Osteoblast (primary cell): ENCODE measurements at places on chromosomes 4 and X.

GRCh38 chrX:100615005-100615404 is 21.6 kb downstream of the TSPAN6 start:
- peak; percentile 35 for DNase-seq

GRCh38 chrX:79138658-79139241 is 5.7 kb upstream of the GPR174 start:
- no peak for DNase-seq

GRCh38 chr4:176882206-176882605 is 89.5 kb upstream of the VEGFC start:
- DNase-seq: no peak

DNA sequence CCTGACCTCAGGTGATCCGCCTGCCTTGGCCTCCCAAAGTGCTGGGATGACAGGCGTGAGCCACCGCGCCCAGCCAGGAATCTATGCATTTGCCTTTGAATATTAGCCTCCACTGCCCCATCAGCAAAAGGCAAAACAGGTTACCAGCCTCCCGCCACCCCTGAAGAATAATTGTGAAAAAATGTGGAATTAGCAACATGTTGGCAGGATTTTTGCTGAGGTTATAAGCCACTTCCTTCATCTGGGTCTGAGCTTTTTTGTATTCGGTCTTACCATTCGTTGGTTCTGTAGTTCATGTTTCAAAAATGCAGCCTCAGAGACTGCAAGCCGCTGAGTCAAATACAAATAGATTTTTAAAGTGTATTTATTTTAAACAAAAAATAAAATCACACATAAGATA is 44.2 kb upstream of the SHOX start:
- peak; percentile 71 for DNase-seq

GRCh38 chr4:187208651-187209050 is 485.0 kb upstream of the FAT1 start:
- no peak for DNase-seq

- peak; percentile 80 for DNase-seq
These were observed 10.1 kb upstream of the NKX1-1 start for GRCh38 chr4:1416051-1416947.

DNA sequence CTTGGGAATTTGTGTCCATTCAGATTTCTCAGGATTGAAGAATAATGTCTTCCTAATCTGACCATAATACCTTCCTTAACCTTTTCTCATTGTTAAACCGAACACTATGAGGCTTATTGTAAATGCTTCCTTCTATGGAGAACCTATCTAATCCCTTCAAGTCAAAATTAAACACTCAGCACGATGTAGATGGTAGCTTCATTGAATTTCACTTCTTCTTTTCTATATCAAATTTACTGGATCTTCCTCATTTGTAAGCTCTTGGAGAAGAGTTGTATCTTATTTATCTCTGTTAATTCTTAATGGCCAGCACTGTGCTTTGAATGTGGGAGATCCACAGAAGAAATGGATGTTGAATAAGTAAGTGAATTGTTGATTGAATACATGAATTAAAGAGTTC is 109.0 kb upstream of the RAPGEF2 start:
- DNase-seq: no peak

GRCh38 chrX:124910611-124911010 is 409.1 kb upstream of the TEX13C start:
- no peak for DNase-seq

GRCh38 chrX:153361781-153362397 is 27.9 kb downstream of the ZNF275 start:
- DNase-seq: no peak

DNA sequence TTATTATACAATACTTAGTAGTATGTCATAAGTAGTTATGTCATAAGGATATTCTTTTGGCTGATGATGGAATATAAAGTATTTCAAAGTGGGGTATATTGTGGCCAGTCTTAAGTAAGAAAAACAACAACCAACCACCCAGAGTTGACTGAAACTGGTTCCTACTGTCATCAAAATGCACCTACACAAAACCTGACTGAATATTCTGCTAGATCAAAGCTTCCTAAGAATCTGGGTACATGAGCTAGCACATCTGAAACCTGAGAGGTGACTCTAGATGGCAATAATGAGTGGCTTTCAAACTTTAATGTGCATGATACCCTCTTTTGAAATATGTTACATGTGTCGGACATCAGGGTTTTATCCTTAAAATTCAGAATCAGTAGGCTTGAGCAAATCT is 60.4 kb downstream of the REELD1 start:
- DNase-seq: no peak

- DNase-seq: no peak
These were observed 44.8 kb downstream of the NPFFR2 start for GRCh38 chr4:72076562-72076961.

GRCh38 chrX:15465896-15466651 is 27.1 kb downstream of the PIR start:
- no peak for DNase-seq

DNA sequence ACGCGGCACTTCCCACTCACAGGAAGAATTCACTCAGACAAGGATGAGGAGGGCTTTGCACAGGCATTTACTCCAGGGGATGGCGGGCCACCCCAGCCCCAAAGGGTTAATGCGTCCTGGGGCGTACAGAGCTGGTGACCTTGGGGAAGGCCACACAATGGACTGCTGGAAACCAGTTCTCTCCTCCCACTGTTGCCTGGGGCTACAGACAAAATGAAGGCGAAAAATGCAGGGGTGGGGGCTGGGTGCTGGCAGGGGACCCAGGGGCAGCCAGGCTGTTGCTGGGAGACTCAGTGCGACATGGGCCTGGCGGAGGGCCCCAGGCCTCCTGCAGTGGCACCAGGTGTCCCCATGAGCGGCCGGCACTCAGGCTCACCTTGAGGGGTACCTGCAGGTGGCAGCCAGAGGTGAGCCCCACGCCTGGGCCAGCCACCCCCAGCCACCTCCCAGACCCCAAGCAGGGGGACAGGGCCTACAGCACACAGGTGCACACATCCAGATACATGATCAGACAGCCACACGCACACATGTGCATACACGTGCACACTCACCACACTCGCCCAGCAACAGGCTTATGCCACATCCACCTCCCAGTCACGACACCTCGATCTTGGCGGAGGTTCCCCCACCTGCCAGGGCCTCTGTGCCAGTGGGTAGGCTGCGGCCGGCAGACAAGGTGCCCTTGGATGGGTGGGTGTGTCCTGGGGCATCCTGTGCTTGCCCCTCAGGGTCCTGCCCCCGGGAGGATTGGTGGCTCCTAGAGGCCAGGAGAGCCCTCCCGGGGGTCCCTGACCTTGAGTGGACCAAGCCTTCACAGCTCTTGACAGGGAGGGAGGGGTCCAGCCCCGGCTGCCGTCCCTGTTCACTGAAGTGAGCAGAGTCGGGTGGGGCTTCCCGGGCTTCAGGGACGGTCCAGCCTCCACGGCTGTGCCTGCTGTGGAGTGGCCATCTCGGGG is 13.1 kb downstream of the NAT8L start:
- peak; percentile 81 for DNase-seq

- no peak for DNase-seq
These were observed 231.5 kb upstream of the FMR1 start for GRCh38 chrX:147680251-147680650.

- DNase-seq: peak; percentile 53
These were observed 68.9 kb downstream of the MAP3K15 start for GRCh38 chrX:19446397-19446796.

DNA sequence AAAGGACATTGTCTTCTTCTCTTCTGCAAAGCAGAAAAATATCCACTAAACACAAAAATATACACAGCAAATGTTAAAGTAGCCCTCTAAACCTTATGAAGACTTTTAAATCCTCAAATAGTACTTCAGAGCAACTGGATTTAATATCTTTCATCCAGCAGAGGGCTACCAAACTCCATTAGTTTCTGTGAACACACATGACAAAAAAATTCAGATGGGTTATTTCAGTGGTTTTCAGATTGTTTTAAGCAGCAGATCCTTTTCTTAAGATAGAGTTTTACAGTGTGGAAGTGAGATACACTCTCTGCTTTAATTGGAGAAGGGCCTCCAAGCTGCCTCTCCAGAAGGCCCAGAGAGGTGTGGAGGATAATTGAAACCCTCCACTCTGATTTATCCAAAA is 56.7 kb downstream of the ANK2 start:
- peak; percentile 22 for DNase-seq

DNA sequence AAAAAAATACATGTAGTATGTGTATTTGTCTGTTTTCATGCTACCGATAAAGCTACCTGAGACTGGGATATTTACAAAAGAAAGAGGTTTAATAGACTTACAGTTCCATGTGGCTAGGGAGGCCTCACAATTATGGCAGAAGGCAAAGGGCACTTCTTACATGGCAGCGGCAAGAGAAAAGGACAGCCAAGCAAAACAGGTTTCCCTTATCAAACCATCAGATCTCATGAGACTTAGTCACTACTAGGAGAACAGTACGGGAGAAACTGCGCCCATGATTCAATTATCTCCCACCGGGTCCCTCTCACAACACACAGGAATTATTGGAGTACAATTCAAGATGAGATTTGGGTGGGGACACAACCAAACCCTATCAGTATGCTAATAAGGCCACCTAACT is 137.0 kb upstream of the ELOVL6 start:
- no peak for DNase-seq
